SK-MEL-5 (cell line): ENCODE measurements at places on chromosomes 5 and 9. TPM values are rescaled to one million over a fixed set of nuclear protein-coding genes. Genes with fewer than 3 reads are reported as not detected.

The MEIKIN gene
- total RNA-seq, result not detected in 2 replicates

The TYRP1 gene
- 1,105 and 1,258 TPM in 2 replicates for total RNA-seq

The BTNL3 gene
- not detected in 2 replicates for total RNA-seq

The SMIM33 gene
- total RNA-seq, result not detected in 2 replicates

The PCSK1 gene
- total RNA-seq, result 10.9 and 13.6 TPM in 2 replicates

The ZNF354C gene
- 1.9 and 2.1 TPM in 2 replicates for total RNA-seq

The PIP5KL1 gene
- 0.32 TPM in 1 of 2 replicates, not detected in the other for total RNA-seq

The KIAA0825 gene
- total RNA-seq, result 0.08 and 0.43 TPM in 2 replicates

The GPR150 gene
- total RNA-seq, result not detected in 2 replicates

The HAPLN1 gene
- not detected in 2 replicates for total RNA-seq

The DMRT3 gene
- total RNA-seq, result not detected in 2 replicates

The DBH gene
- total RNA-seq, result not detected in 2 replicates

The HMMR gene
- 47.6 and 52.9 TPM in 2 replicates for total RNA-seq

The FLT4 gene
- 0.58 and 2.0 TPM in 2 replicates for total RNA-seq

The NRARP gene
- total RNA-seq, result 0.50 and 0.67 TPM in 2 replicates

The AQP3 gene
- total RNA-seq, result 0.08 TPM in 1 of 2 replicates, not detected in the other

The IFNA13 gene
- not detected in 2 replicates for total RNA-seq

The NR2F1-AS1 gene
- total RNA-seq, result 0.11 TPM in 1 of 2 replicates, not detected in the other

The PCDHB16 gene
- 0.55 and 0.75 TPM in 2 replicates for total RNA-seq

The SPINK7 gene
- not detected in 2 replicates for total RNA-seq

The SPATA31D4 gene
- total RNA-seq, result not detected in 2 replicates

The CDH12 gene
- total RNA-seq, result 33.1 and 35.9 TPM in 2 replicates

The DMGDH gene
- not detected in 2 replicates for total RNA-seq

The CYFIP2 gene
- total RNA-seq, result 10.1 and 11.0 TPM in 2 replicates

The PCDHGC3 gene
- 9.8 and 12.5 TPM in 2 replicates for total RNA-seq

The UCK1 gene
- 42.9 and 46.8 TPM in 2 replicates for total RNA-seq

The C9orf43 gene
- 1.1 and 1.4 TPM in 2 replicates for total RNA-seq

The PCDHB11 gene
- total RNA-seq, result 0.55 and 0.75 TPM in 2 replicates

The CFAP157 gene
- 0.11 TPM in 2 replicates for total RNA-seq

The IL33 gene
- 0.05 TPM in 1 of 2 replicates, not detected in the other for total RNA-seq

The CCNJL gene
- 3.2 and 3.9 TPM in 2 replicates for total RNA-seq

The PCDHGA8 gene
- total RNA-seq, result 0.05 and 0.13 TPM in 2 replicates

The TICAM2 gene
- total RNA-seq, result 0.08 TPM in 1 of 2 replicates, not detected in the other
